ENCODE measurements at places on chromosomes 4 and X.

- no peak for DNase-seq
Measured at GRCh38 chrX:87049567-87049966, 468.0 kb upstream of the KLHL4 start.

DNA sequence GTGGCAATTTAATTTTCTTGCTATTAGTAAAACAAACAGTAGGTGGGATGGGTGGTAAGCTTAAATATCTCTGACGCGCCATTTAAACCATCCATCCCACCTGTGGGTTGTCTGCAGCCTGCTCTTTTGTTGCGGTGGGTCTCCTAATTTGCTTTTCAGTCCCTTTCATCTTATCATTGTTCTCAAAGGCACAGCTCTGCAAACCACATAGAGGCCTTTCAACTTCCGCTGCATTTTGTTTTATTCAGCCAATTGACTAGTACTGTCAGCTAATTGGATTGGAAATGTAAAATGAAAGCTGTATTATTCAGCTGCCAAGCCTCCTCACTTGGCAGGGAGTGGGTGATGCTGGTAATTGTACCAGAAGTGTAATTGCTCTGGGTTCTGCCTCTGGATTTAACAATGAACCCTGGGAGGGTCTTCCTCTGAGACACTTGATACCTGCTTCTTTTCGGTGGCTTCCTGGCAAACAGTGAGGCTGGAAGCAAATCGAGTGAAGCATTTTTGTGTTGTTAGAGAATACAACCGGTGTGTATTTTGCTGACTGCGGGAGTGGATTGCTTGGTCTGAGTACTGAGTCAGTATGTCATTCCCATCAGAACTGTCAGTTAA, 165.6 kb downstream of the FRAS1 start:
- no peak for DNase-seq

- DNase-seq = no peak
Measured at GRCh38 chr4:138645289-138645688, 370.3 kb upstream of the NOCT start.

DNA sequence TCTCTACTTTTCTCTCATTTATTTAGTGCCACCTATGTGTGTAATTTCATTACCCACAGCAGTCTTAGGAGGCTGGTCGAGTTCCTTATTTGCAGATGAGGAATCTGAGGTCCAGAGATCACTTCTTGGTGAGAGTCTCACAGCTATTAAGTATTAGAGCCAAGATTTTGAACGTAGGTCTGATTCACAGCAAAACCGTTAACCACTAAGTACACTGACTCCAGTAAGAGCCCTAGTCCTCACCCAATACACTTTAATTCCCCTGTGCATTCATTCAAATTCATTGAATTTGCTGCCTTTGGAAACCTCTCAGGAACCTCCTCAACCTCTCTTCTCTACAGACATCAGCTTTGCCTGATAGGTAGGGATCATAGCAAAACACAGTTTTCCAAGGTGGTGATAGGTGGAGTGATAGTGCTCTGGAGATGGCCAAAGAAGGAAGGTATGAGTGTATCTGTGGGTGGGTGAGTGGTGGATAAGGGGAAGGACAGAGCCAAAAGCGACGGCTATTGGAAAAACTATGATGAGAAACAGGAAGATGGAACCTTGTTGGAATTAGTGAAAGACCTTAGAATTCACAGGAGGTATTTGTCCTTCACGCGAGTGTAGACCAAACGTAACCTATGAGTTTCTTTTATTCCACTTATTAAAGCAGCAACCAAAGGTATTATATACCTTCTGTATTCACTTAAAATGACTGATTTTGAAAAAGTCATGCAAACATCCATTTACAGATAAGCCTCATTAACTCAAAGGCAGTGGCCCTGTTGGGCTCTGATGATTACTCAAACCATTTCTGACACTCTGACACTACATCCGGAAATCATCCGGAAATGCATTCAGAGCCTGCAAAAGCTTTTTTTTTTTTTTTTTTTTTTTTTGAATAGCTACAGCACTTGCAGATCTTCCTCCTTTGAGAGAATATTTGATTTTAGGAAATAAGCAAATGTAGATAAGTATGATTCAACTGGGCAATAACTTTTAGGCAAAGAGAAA, 6.3 kb downstream of the FMR1 start:
- DNase-seq = peak; percentile 18

GRCh38 chr4:53514509-53514908, 76.8 kb downstream of the LNX1 start:
- no peak for DNase-seq

DNA sequence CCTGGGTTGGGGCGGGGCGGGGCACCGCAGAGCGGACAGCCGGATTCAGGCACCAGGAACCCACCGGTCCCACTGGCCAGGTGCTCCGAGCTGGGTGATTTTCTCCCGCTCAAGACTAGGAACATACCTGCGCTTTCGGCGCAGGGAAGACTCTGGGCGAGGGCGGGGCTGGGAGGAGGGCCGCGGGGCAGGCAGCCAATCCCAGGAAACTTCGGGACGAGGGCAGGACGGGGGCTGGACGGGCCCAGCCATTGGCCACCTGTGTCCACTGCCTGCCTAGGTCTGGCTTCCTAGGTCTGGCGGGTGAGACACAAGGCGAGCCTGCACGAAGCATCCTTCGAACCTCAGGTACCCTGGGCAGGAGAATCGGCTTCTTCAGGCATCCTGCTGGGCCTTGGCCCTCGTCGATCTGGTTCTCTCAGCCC, 274 bp upstream of the ERVMER34-1 start:
- no peak for DNase-seq

Data from inflammatory macrophage treated with lipopolysaccharide for 1 hour (primary cell).